GM12892 (cell line): ENCODE measurements at places on chromosomes 1 and 21.

DNA sequence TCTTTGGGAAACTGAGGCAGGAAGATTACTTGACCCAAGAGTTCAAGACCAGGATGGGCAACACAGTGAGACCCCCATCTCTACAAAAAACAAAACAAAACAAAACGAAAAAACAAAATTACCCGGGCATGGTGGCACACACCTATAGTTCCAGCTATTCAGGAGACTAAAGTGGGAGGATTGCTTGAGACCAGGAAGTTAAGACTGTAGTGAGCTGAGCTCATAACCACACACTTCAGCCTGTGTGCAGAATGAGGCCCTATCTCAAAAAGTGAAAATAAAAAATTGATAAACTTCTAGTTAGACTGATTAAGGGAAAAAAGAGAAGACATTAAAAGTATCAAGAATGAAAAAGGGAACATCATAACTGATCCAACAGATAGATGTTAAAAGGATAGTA lies 154.0 kb downstream of the RHOU start:
- DNase-seq = no peak

DNA sequence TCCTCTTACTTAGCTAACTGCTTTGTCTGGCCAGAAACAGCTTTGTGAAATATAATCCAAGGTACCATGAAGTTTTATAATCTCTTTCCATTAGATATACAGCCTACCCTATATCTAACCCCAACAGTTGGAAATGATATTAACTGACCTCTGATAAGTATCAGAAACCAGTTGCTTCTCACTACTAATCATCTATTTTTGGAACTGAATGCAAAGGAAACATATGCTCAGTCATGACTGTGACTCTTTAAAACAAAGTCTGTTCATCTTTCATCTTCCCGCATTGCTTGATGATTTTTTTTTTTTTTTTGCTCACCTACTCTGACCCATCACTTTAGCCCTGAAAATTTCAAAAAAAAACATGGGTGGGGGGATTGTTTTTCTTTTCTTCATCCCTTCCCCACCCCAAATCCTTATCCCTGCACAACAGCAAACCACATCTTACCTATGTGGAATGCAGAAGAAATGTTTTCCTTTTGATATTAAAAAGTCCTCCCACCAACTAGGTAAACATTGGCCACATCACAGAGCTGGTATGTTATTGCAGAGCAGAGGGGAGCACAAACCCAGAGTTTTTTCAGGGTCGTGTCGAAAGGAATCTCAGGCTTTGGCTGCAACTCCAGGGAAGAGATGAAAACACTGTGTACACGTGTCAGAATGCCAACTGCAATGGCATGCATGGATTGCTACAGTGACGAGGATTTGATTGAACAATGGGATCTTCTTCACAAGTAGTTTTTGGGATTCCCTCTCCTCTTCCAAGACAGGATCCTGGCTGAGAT lies 137.3 kb downstream of the SLC30A10 start:
- DNase-seq = no peak

DNA sequence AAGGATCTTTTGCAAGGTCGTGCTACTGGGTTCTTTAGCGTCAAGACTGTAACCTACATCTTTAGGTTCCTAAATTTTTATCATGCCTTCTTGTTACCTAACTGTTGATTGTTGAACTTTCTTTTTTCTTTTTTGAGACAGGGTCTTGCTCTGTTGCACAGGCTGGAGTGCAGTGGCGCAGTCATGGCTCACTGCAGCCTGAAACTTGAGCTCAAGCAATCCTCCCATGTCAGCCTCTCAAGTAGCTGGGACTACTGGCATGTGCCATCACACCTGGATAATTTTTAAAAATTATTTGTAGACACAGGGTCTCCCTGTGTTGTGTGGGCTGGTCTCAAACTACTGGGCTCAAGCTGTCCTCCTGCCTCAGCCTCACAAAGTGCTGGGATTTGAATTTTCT lies 52.9 kb downstream of the NFIA start:
- no peak for DNase-seq

DNA sequence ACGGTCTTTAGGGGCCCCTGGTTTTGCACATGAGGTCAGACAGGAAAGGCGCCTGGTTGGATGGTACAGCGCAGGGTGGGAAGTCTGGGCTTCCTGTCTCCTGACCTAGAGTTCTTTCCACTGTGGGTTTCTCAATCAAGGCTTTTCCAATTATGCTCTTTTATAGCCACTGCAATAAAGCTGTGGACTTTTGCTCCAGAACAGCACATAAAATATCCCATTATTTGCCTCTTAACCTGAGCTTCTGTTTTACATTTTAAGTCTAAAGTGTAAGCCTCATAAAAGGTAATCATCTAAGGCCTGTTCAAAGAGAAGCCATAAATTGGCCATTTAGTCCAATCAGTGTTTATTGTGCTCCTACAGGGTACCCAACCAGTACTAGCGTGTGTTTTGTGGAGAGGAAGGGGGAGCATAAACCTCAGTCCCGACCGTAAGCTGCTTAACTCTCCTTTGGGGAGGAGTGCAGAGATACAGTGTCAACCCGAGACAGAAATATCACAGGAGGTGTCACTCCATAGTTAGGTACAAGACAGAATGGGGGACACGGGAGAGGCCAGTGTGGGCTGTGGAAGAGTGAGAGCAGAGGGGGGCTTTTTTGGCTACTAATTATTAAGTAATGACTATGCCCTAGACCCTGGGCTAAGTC lies 270.0 kb downstream of the TRABD2B start:
- DNase-seq = no peak

DNA sequence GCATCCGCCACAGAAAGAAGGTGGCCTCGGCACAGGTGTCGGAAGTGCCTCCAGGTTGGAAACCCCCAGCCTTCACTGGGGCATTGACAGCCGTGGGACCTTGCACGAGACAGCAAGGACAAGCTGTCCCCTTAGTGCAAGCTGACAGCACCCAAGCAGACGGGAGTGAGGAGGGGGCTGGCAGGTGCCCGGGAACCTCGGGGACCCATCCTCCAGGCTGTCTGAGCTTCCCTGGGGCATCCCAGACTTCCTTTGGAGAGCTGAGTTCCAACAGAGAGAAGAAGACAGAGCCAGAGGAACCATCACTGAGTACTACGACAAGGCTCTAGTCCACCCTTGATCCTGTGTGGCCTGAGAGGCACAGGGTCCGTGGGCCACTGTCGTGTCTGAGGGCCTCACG lies 100.6 kb upstream of the RAB4A start:
- no peak for DNase-seq

- no peak for DNase-seq
Observed at GRCh38 chr1:10754568-10755329, 41.7 kb downstream of the CASZ1 start.

DNA sequence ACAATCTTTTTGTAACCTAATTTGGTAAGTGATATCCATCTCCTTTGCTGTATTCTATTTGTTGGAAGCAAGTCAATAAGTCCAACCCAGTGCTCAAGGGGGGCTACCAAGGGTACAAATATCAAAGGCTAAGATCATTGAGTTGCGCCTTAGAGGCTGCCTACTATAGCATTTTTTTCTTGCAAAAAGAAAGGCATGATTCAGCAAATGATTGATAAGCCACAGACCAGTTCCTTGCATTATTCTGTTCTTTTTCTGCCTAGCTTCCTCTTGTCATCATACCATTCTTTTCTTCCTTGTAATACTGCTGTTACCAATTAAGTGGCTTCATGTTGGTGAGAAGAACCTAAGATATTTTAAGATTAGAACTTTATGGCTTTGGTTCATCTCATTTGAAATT lies 29.8 kb upstream of the BARHL2 start:
- DNase-seq = no peak

GRCh38 chr1:223860051-223860622 lies 14.4 kb upstream of the TP53BP2 start:
- no peak for DNase-seq
